ENCODE measurements at places on chromosomes 5 and 9. TPM values are rescaled to one million over a fixed set of nuclear protein-coding genes. Genes with fewer than 3 reads are reported as not detected.

DNA sequence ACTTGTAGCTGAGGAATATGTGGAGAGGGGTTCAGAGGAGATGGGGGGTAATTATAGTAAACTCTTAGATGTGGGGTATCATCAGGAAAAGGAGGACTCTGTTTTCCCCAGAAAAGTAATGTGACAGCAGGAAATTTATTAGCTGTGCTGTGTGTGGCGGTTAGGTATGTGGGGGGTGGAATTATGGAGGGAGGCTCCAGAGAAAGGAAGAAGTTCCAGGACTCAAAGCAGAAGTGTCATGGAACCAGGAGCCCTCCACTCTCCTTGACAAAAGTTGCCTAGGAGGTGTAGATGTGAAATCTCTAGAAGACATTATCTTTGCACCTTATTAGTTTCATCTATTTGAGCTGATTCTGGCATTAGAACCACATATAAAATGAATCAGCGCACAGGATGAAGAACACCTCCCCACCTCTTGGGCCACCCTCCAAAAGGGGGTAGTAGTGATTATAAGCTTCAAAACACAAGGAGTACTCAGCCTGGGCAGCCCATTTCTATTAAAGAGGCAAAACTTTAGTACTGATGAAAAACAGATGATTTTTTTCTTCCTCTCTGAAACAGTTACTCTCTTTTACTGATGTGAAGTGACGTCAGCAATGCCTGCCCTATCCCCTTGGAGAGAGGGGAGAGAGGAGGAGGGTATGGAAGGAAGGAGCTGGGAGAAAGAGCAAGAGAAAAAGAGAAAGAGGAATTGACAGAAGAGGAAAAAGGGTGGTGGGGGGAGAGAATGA lies 18.2 kb downstream of the NR2F1 start:
- DNase-seq = no peak

GRCh38 chr5:154788212-154788611 lies 33.0 kb downstream of the LARP1 start:
- DNase-seq = no peak

- DNase-seq = no peak
These were observed 99.2 kb downstream of the DTWD2 start for GRCh38 chr5:118889165-118889564.

DNA sequence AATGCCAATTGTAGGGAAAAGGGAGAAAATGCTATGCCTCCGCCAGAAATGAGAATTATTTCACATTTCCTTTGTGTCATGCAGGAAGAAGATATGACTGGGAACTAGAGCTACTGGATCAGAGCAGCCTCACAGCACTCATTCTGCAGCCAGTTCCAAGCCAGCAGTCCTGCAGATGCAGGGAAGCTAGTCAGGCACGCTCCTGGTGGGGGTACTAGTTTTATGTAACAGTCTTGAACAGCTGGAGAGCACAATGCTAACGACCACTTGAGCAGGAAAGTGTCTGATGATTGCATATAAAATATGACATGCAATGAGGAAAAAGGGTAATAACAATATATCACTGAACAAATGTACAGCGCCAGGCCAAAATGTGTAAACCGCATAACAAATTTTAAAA lies 21.7 kb downstream of the CDH10 start:
- DNase-seq = no peak

GRCh38 chr5:132758451-132758850 lies 11.2 kb downstream of the CCNI2 start:
- DNase-seq = no peak

DNA sequence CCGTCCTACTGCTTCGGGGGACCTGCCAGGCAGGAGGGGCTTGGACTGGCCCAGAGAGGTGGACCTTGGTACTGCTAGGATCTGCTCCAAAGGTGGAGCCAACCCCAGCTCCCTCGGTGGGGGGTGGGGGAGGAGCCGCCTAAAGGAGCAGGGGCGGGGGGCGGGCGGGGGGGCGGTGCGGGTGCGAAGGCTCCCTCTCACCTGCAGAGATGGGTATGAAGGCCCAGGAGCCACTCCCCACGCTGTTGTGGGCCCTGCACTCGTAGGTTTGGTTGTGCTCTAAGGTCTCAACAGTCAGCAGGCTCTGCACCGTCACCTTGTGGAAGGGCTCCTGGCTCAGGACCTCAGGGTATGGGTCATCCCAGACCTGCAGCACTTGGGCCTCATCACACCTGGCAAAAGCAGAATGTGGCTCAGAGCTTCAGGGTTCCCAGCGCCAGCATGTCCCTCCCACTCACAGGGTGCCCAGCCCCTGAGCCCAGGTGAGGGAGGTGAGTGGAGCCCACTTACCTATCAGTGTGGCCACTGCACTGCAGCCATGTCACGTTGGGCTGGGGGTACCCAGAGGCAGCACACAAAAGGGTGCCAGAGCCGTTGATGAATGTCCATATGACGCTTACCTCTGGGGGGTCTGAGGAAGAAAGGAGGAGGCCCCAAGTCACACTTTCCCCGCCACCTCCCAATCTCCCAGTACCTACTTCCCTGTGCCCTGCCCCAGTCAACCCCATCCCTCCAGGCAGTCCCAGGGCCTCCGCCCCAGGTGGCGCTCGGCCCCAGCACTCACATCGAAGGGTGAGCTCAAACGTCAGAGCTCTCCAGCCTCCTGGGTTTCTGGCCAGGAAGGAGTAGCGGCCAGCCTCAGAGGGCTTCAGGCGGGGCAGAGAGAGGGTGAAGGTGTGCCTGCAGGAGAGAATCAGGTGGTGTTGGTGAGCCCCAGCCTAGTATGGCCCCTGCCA lies 16.4 kb downstream of the CSF1R start:
- DNase-seq = no peak

- no peak for DNase-seq
These were observed 79.8 kb downstream of the COL27A1 start for GRCh38 chr9:114235033-114235661.

DNA sequence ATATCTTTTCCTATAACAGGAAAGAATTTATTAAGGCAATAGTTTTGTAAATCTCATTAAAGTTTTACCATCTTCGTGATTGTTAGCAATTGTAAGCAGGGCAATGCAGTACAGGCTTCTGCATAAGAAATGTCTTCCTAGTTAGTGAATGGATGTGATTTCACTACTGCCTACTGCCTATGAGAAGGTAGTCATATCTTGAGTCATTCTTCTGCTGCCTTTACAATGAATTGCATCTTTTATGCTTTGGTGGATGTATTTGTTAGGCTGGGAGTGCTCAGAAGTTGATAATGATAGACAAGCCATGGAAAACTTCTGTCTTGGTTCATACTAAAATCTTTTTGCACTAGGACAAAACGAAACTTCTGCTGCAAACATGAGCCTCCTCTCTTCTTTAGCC lies 128.0 kb downstream of the ADAMTSL1 start:
- DNase-seq = no peak

DNA sequence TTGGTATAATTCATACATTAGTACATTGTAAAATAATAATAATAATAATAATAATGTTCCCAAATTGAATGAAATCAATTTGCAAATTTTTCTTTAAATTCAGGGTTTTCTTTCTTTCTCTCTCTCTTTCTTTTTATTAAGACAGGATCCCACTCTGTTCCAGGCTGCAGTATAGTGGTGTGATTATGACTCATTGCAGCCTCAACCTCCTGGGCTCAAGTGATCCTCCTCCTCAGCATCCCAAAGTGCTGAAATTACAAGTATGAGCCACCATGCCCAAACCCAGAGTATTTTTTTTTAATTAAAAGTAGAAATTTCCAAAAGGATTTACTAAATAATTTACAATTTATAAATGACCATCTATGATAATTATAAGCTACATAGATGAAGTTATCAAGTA lies 117.7 kb downstream of the HOMER1 start:
- DNase-seq = peak; percentile 52

- peak; percentile 11 for DNase-seq
These were observed 649 bp downstream of the AP3B1 start for GRCh38 chr5:78293851-78294247.

GRCh38 chr9:15086778-15087324 lies 176.6 kb upstream of the FREM1 start:
- no peak for DNase-seq

GRCh38 chr5:58046371-58046770 lies 413.5 kb downstream of the PLK2 start:
- DNase-seq = no peak

- no peak for DNase-seq
These were observed 56.8 kb downstream of the FAM81B start for GRCh38 chr5:95447961-95448360.

DNA sequence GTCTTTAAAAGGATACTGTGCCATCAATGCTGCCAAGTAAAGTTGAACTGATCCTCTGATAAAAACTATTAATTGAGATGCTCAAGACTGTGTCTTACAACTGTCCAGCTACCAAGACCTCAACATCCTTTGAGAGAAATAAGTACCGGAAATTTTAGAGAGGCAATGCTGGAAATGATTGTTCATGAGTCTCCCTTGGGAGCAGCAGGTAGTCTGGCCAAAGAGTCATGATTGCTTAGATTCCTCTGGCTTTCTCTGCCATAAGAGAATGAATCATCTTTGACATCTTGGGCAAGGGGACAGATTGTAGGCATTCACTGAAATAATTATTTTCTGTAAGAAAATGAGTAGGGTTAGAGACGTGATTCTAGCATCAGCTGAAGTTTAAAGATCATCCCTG lies 466.6 kb upstream of the DAB2 start:
- DNase-seq = peak; percentile 60

- DNase-seq = no peak
These were observed 99.8 kb downstream of the ZNF462 start for GRCh38 chr9:106962615-106963363.

- no peak for DNase-seq
These were observed 468.1 kb upstream of the ACTBL2 start for GRCh38 chr5:57950616-57951228.

- peak; percentile 55 for DNase-seq
These were observed 15.7 kb downstream of the PNPLA7 start for GRCh38 chr9:137534256-137535119.

DNA sequence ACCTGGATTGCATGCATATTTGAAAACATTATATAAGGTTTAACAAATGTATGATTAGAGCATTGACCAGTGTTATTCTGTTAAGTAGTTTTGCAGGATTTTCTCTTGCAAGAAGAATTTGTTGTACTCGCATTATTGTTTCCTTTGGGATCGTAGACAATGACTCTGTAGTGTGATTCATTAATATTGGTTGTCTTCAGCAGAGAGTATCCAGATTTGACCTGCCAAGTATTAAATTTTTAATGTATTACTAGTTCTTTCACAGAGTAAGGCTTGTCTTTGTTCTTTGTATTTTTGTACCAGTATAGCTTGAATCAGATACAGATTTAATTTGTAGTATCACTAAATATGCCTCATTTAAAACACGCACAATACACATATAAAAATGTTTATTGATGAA lies 155.0 kb downstream of the PBX3 start:
- DNase-seq = no peak

- DNase-seq = no peak
These were observed 75.5 kb upstream of the PUM3 start for GRCh38 chr9:2919347-2919746.

DNA sequence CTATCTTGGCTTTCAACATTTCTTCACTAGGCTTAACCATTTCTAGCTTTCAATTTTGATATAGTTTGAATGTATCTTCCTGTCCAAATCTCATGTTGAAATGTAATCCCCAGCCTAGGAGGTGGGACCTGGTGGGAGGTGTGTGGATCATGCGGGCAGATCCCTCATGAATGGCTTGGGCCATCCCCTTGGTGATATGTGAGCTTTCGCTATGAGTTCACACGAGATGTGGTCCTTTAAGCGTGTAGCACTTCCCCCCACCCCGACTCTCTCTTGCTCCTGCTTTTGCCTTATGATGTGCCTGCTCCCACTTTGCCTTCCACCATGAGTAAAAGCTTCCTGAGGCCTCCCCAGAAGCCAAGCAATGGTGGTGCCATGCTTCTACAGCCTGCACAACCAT lies 40.6 kb downstream of the PHAX start:
- no peak for DNase-seq

ZNF782 gene
- 3.3 TPM for total RNA-seq

GLDC gene
- 5.5 TPM for total RNA-seq

PCDHB2 gene
- total RNA-seq = 0.37 TPM

NEURL1B gene
- total RNA-seq = 0.10 TPM

C5orf58 gene
- 2.4 TPM for total RNA-seq

CMBL gene
- total RNA-seq = 19.9 TPM

INIP gene
- total RNA-seq = 29.4 TPM

AKNA gene
- total RNA-seq = 4.2 TPM

IRX2 gene
- 11.4 TPM for total RNA-seq

Data from HT1080 (cell line).